Thymus (tissue), 14 donors: ENCODE measurements at places on chromosomes 3 and 15. TPM values are rescaled to one million over a fixed set of nuclear protein-coding genes. Genes with fewer than 3 reads are reported as not detected.

- DNase-seq, result peak; percentile 6
Observed at GRCh38 chr15:91055548-91056331, 33.3 kb upstream of the VPS33B start.

DNA sequence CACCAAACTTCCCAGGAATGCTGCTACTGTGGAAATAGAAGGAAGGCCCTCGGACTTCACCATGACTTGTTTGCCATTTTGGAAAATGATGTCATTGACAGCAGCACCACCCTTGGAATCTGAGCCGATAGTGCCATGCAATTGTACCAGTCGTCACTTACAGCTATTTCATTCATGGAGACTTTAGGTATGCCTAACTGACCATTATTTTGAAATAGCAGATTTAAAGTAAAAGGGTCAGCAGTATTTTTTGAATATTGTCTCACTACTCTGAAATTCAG, 66.0 kb upstream of the ARL8B start:
- no peak for DNase-seq

GRCh38 chr3:192079098-192079497, 618.1 kb downstream of the PYDC2 start:
- DNase-seq, result no peak

GRCh38 chr15:65766422-65767263, 25.4 kb downstream of the DENND4A start:
- DNase-seq, result no peak

GRCh38 chr3:58059349-58060321, 51.4 kb downstream of the FLNB start:
- DNase-seq, result no peak

- DNase-seq, result no peak
Observed at GRCh38 chr3:68958932-68959331, 26.6 kb upstream of the TAFA4 start.

- peak; percentile 23 for DNase-seq
Observed at GRCh38 chr3:24237971-24238706, 256.5 kb downstream of the THRB start.

GRCh38 chr15:47756872-47757271, 39.6 kb downstream of the SEMA6D start:
- DNase-seq, result no peak

- DNase-seq, result no peak
Observed at GRCh38 chr3:70111411-70111810, 111.9 kb downstream of the SAMMSON start.

DNA sequence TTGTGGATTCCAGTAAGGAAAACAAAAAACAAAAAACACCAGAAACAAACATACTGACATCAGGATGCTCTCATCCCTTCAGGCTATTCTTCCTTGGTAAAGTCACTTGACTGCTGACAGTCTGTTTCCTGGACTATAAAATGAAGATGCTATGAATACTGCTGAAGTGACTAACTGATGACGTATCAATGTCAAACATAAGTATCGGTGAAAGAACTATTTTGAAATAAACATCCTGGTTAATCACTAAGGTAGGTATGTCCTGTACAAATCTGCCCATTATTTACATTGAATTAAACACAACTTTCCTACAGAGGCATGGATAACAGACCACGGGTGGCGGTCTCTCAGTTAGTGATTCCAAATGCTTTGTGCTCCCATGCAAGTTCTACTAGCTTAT, 45.9 kb downstream of the CHAC1 start:
- no peak for DNase-seq

DNA sequence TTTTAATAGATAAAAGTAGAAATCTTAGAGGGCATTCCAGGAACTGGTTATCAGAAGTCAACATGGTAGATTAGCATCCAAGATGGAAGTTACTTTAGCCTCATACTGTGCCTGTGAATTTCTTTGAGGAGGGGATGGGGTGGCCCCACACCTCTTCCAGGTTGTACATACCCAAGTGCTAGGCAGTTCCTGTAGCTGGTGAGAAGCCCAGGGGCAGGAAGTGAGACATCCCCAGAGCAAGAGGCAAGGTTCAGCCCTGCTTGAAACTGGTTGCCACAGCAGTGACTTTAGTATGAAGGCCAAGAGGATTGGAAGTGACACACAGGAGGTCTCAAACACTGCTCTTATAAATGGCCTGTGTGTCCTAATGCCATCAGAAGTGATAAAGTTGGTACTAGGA, 11.9 kb downstream of the GTPBP8 start:
- no peak for DNase-seq

DNA sequence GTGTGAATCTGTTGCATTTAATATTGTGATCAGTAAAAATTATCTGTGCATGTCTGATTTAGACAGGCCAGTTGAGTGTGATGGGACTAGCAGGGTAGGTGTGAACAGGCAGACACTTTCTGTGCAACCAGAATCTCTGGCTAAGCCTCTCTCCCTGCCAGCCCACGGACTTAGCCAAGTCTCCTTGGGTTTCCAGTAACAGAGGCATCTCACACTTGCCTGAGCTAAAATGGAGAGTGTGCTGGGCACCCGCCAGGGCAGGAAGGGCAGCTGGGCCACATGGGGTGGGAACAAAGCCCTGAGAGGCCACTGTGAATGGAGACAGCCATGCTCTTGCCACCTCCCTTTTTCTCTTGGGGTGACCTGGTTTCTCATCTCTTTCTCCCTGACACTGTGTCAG, 12.5 kb upstream of the RPS27L start:
- no peak for DNase-seq

- DNase-seq, result no peak
Observed at GRCh38 chr3:148883163-148883562, 18.1 kb downstream of the CPA3 start.

GRCh38 chr15:34708422-34708821, 46.4 kb downstream of the GJD2 start:
- no peak for DNase-seq

DNA sequence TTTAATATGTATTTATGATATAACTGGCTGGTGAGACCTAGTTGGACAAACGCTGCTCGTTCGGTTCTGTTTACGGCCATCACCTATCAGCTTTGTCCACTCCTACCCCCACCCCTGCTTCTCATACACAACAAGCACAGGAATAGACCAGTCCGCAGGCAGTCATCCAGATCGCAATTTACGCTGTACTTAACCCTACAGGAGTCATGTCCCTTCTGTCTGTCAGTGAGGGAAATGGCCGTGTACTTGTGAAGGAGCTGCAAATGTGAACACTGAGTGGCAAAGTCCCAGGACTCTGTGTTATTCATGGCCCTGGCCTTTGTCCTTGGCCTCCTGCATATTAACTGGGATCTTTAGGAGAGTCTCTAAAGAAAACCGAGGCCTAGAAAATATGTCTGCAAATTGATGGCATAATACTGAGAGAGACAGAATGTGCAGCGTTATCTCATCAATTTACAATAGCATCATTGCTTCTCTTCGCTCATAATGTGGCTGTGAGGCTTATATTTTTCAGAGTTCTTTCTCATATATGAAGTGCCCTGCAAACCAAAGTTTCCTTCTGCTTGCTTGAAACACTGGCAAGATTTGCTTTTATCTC, 7.2 kb upstream of the ABHD10 start:
- no peak for DNase-seq

GRCh38 chr15:85771271-85771670, 23.5 kb downstream of the KLHL25 start:
- DNase-seq, result no peak

DNA sequence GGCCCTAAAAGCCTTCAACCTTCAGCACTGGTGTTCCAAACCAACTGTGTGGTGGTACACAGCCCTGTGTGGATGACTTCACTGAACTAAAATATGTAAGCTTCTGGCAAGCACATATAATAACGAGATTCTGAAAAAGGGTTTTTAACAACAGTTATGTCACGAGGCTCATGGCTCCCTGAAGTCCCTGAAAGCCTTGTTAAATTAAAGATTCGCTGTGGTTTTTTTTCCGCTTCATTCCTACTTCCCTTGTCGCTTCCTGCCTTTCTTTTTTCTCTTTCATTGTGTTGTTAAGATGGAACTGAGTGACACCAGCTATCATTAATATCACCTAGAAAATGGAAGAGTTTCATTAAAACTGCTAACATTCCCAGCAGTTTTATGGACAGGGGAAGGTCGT, 3.5 kb downstream of the RORA start:
- no peak for DNase-seq

DNA sequence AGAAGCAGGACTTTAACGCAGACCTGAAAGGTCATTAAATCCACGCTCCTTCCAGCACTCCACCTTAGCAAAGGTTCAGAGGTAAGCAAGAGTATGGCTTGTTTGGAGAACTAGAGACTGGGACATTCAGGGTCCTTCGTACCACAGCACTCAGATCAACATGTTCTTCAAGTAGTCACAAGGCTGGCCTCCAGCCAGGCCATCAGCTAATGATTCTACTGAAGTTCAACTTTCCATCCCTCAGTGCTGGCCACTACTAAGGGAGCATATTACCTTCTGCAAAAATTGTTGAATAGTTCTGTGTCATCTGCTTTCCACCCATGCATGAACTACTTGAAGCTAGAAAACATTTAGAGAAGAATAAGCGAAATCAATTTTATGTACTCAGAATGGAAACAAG, 17.6 kb downstream of the CD200R1L start:
- no peak for DNase-seq

THSD4 gene
- polyA plus RNA-seq, result 1.7 TPM

ACSBG1 gene
- polyA plus RNA-seq, result 1.1 TPM

EPHB3 gene
- 1.1 TPM for polyA plus RNA-seq

SYNPR gene
- polyA plus RNA-seq, result 0.18 TPM

ALPK3 gene
- 1.3 TPM for polyA plus RNA-seq

EPHB1 gene
- 0.46 TPM for polyA plus RNA-seq
